Activated CD4-positive, alpha-beta T cell treated with anti-CD3 and anti-CD28 coated beads, Interleukin-2, amount 10 ng/mL, durations not matched to agents 24 days and 14 days (primary cell): ENCODE measurements at places on chromosomes 5 and 9. TPM values are rescaled to one million over a fixed set of nuclear protein-coding genes. Genes with fewer than 3 reads are reported as not detected.

DNA sequence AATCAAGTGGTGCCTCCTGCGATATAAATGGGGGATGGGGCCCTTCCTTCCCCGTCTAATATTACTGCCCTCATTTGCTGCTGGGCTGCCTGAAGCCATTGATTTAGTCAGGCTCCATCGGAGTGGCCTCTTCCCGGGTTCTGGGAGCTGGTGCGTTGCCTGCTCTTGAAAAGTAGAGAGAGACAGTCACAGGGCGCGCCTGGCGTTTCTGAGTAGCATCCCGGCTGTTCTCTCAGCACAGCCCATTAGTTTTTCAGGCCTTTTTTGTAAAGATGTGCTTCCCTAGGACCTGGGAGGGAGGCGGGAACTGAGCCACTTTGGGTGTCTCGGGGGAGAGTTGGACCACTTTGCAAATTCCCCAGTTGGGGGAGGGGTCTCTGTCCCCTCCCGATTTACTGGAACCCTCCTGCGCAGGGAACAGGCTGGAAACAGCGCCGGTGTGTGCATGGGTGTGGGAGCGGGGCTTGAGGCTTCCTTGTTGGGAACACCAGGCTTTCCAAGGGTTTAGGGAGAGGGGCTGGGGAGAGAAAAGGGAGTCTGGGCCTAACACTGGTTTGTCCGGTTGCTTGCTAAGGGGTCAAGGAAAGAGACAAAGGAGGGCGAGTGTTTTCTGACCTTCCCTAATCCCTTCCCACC is 4.7 kb downstream of the PRDM6 start:
- DNase-seq, result no peak

DNA sequence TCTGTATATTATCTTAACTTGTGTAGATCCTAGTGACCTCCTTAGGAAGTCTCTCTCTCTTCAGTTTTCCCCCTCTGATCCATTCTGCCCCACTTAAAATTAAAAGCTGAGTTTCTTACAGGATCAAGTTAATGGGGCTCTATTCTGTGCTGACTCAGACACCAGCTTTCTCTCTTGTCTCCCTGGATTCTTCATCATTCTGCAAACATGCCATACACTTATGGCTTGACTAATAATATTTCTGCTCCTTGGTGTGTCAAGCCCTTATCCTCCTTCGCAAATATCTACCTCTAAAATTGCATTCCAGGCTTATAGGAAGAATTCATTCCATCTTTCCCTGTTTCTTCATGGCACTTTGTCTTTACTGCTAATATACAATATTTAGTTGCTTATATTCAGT is 18.1 kb downstream of the LRRC70 start:
- no peak for DNase-seq

DNA sequence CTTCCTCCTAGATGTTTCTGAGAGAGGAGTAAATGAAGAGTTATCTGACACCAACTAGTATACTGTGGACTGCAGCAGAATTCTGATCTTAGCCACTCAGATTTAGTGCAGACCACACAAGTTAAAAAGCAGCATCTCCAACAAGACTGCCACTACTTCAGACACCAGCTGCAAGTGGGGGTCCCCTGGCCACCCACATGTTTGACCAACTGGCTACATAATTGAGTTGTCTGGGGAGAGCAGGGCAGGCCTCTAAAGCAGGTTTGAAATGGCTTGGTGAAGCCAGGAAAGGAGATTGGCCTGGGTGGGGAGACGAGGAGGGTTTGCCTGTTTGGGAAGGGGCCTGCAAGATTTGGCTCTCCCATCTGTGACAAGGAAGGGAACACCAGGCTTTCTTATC is 40.5 kb upstream of the FAM81B start:
- no peak for DNase-seq

IFNK gene
- total RNA-seq, result not detected in 2 replicates

DNA sequence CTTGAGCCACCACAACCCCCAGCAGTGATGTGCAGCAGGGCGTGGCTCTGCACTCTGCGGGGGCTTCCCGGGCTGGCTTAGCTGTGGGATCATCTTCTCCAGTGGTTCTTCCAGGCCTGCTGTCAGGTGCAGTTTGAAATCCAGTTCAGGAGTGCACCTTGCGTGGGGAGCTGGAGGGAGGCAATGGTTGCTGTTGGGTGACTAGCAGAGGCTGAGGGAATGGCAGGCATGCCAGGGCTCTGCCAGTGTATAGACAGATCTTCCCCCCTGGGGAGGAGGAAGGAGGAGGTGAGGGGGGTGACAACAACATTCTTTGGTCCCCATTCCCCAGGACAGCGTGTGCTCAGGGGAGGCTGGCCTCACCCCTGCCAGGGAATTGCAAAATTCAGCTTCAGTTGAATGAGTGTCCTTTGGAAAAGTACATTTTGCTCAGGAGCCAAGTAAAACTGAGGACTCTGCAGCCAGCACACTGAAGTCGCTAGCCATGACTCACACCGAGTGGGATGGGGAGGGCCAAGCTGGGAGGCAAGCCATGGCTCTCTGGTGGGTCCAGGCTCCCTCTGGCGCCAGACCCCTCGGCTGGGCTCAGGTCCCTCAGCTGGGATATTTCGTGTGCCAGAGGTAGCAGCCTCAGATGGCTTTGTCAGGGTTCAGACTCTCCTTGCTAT is 35.0 kb downstream of the ERGIC1 start:
- DNase-seq, result no peak
